AG08395 (cell line): ENCODE measurements at places on chromosomes 12 and 14.
A peak's percentile ranks its signal among the peaks of the same experiment; 100 is the strongest.

- no peak for DNase-seq
Measured at GRCh38 chr12:26493656-26494055, 298.3 kb downstream of the SSPN start.

DNA sequence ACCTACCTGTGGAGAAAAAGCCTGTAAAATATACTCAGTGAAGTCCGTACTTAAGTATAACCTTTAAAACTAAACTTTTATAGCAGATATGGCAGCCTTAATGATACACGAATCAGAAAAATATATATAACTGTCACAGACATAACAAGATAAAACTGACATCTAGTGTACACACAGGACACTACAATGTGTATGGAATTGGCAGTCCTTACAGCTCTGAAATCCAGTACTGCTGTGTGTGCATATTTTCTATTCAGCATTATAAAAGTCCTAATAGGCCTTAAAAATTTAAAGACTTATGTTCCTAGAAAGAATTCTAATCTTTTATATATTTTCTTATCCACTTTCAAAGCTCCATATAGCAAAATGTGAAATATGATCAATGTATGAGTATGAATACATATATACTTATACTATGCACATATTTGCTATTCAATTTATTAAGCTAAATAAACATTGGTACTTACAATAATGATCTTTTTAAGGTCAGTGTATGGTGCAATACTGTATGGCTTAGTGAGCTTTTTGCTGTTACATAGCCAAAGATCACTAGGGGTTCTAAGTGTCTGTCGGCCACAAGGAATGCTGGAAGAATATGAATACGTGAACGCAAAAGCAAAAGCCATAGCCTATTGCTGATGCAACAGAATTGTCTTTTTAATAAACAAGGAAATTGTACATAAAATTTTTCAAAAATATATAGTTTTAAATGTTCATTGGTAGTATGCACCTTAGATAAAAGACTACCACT is 69.2 kb downstream of the C2CD5 start:
- no peak for DNase-seq

DNA sequence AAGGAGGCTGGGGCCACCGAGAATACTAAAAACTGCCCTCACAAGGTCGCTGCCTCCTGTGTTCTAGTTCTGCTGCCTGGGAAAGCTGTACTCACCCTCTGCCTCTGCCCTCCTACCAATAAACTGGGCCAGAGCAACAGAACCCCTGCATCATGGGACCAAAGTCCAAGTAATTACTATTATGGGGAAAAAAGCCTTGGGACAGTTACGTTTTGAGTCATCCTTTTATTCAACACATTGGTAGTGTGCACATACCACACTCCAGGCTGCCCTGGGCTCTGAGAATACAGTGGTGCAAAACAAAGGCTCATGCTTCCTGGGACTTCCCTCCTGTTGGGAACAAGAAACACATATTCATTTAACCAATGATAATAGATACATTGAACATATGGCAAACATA is 49.0 kb downstream of the CACNA1C start:
- DNase-seq, result peak; percentile 56

DNA sequence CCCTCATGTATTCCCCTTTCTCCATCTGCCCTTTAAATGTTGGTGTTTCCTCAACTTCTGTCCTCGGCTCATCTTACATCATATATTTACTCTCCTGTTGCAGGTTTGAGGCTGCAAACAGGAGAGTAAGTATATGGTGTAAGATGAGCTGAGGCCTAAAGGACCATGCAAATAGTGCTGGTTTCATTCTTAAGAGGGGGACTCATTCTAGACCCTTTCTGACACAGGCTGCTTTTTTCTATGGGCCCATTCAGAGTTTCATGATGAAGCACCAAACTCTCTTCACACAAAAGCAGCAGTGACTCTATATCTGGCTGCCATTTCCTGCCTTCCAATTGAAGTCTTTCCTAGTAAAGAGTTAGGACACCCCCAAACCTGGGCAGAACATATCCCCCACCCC is 218.5 kb downstream of the PHLDA1 start:
- DNase-seq, result no peak

DNA sequence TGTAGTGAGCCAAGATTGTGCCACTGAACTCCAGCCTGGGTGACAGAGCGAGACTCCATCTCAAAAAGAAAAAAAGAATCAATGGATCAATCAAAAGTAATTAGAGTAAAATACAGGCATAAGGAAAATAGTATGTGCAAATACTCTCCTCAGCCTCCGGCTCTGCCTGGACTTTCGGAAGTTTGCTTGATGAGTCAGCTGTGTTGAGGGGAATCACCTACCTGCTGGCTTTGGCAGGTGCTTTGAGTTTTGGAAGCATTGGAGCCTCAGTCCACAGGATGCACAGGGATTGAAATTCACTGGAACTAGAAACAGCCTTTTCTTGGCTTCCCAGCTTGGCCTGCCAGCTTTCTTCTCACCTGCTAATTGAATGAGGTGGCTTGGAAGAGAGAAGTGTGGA is 268.2 kb downstream of the PCNX1 start:
- no peak for DNase-seq

- no peak for DNase-seq
Measured at GRCh38 chr14:54931598-54932340, 29.1 kb upstream of the GCH1 start.

GRCh38 chr12:43308776-43309175 is 243.2 kb downstream of the ADAMTS20 start:
- DNase-seq, result no peak
